ENCODE measurements at places on chromosomes 12 and 14.
A peak's percentile ranks its signal among the peaks of the same experiment; 100 is the strongest.

GRCh38 chr12:3398196-3398789 lies 92.7 kb upstream of the PRMT8 start:
- DNase-seq, result no peak

GRCh38 chr14:41171045-41171444 lies 435.6 kb upstream of the LRFN5 start:
- no peak for DNase-seq

DNA sequence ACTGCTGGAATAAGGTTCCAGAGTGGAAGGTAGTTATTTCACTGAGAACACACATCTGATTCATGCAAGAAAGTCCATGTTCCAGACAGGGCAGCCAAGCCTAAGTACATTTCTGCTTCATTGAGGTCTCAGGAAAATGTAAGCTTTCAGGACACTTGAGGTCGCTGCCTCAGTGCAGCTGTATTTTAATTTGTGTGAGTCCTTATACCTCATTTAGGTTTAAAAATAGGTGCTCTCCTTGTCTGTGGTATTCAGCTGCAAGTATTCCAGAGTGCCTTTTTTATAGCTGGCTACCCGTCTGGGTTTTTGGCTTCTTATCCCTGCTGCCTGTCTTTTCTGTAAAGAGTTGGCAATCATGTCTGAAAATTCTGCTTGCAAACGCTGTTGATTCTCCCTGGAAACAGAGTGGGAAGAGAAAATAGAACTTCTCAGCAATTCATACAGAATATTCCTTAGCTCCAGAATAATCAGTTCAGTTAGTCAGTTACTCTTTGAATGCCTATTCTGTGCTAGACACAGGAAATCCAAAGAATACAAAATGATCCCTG lies 45.3 kb upstream of the PLBD1 start:
- no peak for DNase-seq

DNA sequence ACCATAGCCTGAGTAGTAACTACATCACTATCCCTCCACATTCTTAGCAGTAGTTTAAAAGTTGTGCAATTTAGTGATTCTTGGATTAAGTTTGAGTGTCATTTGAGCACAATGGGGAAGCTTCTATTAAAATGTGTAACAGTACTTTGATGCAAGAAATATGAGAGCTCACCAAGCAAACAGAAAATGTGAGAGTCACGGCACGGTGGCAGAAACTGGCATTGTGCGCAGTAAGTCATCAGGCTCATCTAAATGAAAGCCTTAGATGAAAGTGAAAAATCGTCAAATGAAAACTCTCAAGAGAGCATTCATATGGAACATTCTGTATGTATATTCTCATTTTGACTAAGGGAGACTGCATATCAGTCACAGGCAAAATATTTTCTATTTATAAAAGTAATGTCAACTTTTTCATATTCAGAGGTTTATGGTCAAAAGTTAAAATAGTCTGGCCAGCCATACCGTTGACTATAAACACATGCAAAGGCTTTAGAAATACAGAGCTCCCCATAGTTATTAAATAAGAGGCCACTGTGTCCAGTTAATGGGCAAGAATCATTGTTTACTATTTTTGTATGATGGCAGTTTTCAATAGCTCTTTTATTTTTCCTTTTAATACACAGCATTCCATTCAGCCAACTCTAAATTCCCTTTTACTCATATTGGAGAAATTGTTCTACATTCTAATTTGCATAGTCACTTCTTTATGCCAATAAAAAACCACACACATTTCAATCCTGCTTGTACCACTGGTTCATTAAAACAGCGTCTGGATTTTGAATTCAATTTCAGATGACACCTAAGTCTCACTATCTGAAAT lies 167.9 kb downstream of the PRKD1 start:
- no peak for DNase-seq

GRCh38 chr14:83071888-83072501 lies 1538.3 kb upstream of the SEL1L start:
- DNase-seq, result no peak

- no peak for DNase-seq
Measured at GRCh38 chr12:15688838-15689625, 100.2 kb downstream of the EPS8 start.

DNA sequence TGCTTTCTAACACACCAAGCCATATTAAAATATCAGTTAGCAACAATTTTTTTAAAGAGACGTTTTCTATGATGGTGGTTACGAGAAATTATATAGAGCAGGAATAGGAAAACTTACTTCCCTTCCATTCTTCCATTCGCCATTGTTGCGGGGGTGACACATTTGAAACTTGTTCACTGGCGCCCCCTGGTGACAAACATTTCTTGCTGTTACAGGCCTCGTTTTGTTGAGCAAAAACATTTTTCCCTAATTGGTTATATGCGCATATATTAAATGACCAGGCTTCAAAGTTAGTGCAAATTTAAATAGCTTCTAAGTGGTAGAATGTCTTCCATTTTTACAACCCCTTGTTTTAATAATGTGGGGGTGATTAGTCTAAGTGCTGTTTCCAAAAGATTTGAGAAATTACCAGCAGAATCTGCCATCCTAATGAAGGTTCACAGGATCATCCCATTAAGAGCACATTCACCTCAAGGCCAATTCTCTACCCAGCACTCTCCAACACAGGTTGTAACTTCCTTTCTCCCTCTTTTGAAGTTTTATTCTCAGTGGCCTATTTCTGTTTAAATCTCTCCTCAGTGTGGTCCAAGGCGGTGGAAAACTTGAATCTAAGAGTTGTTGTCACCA lies 1124.7 kb downstream of the FLRT2 start:
- DNase-seq, result peak; percentile 12

DNA sequence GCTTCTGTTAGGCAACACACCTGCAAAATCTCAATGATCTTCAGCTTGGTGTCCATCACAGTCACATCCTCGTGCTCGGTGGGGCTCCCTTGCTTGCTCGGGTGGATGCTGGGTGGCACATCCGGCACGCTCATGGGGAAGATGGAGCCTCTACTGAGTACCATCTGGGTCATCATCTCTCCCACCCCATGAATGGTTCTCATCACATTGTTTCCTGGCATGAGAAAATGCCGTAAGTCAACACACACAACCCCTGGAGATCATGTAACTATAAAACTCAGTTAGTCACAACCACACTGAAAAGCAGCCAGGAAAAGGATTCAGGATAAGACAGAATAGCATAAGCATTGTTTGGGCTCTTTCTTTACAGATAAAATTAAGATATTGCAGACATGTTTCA lies 201.1 kb downstream of the ITPR2 start:
- no peak for DNase-seq

- no peak for DNase-seq
Measured at GRCh38 chr14:48792376-48793024, 793.7 kb downstream of the RPS29 start.

DNA sequence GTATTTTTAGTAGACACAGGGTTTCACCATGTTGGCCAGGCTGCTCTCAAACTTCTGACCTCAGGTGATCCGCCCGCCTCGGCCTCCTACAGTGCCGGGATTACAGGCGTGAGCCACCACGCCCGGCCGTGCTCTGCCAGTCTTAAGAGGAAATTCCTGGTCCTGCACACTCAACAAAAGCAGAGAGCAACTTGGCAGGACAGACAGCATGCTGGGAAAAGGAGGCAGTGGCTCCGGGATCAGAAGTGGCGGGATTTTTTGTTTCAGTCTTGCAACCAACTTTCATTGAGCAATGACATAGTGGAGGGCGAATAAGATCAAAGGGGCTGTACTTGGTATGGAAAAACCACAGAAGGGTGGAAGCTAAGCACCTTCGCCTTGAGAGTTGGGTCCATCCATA lies 2.1 kb downstream of the CKAP4 start:
- peak; percentile 79 for DNase-seq

DNA sequence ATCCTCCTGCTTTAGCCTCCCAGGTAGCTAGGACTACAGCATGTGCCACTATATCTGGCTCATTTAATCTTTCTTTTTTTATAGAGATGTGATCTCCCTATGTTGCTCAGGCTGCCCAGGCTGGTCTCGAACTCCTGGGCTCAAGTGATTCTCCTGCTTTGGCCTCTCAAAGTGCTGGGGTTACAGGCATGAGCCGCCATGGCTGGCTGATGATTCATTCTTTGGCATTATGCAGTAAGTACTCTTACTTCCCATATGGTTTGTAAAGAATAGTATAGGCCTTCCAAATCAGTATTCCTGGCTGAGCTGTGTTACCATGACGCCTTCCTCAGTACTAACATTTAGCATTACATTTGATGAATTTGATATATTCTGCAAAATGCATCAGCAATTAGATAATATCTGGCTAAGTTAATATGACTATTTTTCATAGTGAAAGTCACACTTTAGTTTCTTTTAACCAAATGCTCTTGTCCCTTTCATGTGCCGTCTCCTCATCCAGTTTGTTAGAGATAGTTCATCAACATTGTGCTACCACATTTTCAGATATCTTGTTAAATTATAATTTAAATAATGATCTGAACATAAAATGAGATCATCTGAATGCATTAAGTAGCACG lies 3.2 kb upstream of the MIA2 start:
- no peak for DNase-seq

DNA sequence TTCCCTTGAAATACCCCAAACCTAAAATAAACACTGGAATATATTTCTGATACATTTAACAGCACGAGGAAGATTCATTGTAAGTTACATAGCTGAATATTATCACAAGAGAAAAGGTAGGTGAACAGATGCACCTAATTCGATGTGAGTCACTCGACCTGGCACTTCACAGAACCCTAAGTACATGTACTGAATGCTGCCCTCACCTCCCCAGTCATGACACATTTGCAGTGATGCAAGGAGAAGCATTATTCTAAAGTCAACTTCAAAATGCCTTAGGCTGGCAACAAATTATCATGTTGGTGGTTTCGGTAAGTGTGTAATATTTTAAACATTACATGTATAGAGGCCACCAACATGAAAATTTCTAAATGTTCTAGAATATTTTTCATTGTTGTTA lies 35.2 kb upstream of the TMTC2 start:
- no peak for DNase-seq

GRCh38 chr12:85405262-85405661 lies 125.2 kb downstream of the ALX1 start:
- DNase-seq, result no peak

DNA sequence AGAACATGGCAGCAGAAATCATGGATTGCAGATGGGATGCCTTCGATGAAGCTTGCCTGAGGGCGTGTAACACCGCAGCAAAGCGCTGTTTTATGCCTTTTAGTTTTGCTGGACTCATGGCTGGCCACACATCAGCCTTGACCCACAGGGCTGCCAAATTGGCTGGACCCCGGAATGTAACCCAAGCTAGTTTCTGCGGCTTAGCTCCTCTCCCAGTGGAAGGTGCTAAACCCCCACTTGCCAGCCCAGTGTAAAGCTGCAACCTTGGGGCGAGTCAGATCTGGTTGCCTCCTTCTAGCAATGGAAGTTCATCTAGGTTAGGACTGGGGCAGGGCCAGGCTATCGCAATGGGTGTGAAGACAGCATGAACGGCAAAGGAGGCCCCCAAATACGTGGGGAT lies 38.3 kb downstream of the MEG3 start:
- DNase-seq, result no peak

DNA sequence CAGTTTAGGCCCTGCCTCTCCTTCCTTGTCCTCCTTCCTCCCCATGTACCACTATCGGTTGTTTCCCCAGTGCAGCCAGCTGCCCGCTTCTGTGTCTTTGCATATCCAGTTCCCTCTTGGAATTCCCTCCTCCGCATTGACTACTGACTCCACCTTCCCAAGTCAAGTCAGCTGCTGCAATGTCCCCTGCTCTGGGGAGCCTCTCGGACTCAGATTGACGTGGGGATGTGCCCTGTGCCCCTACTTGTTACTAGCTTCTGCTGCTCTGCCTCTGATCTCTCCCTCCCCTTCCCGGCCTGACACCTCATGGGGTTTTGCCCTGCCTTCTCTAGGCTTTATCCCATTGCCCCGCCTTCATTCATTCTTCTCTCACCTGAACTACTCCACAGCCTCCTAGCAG lies 2.1 kb upstream of the CD9 start:
- DNase-seq, result no peak

GRCh38 chr12:48122065-48122834 lies 3.1 kb downstream of the PFKM start:
- no peak for DNase-seq

DNA sequence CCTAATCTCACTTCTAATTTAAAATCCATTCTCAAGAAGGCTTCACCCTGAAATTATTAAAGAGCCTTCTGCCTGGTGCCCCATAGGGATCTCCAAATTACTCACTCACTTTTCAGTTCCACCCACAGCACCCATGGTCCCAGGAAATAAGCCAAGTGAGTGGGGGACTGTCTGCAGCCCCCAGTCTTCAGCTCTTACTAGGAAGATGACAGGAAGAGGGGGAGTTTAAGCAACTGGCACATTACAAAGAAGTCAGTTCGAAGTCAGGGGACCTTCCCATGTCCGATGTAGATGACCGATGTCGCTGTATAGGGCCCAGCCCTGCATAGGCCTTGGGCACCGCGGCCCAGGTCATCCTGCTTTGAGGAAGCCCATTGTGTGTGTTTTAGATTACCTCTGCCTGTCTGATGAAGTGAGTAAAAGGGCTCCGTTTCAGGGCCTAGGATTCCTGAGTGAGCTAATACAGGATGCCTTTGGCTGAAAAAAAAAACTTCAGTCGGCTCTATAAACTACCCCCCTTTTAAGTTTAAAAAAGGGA lies 1.9 kb downstream of the ACTN1 start:
- no peak for DNase-seq

DNA sequence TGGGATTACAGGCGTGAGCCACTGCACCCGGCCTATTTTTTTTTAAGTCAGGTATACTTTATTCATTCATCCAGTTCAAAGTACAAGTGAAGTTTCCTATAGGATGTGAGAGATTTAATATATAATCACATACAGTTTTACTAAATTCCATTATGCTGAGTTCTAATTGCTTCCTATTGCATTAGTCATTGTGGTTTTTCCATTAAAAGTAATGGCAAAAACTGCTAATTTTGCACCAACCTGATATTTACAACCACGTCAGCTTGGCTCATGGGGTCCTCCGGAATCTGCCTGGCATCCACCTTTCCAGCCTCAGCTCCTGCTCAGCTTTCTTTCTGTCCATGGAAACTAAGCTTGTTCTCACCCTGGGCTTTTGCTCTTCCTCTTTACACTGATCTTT lies 67.0 kb upstream of the CSRP2 start:
- peak; percentile 19 for DNase-seq

- DNase-seq, result no peak
Measured at GRCh38 chr12:45042599-45042998, 8.3 kb downstream of the DBX2 start.

DNA sequence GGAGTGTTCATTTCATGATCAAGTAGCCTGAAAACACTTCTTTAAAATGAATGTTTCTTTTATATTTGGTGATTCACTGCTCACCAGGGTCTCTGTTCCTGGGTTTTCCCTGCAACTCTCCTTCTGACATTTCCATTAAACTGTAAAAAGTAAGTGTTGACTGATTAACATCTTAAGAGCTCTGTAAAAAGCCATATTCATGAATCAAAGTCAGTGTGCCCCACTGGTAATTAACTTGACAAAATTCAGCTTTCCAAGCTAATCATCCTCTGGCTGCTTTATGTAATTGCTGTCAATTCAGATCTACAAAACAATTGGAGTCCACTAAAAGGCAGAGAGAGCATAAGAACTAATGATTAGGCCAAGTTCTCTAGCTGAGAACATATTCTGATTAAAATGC lies 41.6 kb downstream of the CNTN1 start:
- DNase-seq, result no peak

GRCh38 chr12:43362910-43363694 lies 188.9 kb downstream of the ADAMTS20 start:
- DNase-seq, result no peak

GRCh38 chr14:68856572-68856971 lies 63.7 kb upstream of the ZFP36L1 start:
- DNase-seq, result no peak
